Natural killer cell (primary cell): ENCODE measurements at places on chromosomes 2 and 18.

DNA sequence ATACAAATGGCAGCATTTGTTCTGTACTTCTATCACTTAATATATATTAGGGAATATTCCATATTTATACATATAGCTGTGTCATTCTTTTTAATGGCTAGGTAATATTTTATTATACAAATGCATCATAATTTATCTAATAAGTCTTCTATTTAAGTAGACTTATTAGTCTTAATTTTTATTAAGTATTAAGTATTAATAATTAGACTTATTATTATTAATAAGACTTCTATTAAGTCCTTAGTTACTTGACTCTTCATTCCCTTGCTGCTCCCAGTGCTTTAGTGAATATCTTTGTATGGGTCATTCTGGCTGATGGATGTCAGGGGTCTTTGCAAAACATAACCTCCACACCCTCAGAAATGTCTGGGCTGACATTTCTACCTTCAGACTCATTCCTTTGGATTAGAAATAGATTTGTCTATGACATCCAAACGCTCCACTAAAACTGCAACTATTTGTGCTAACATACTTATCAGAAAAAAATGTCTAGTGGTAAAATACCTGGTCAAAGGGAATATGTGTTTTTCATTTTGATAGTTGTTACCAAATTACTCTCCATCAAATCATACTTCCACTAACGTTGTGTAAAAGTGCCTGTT lies 35.8 kb downstream of the EN1 start:
- no peak for DNase-seq

GRCh38 chr2:8191427-8191826 lies 490.4 kb upstream of the ID2 start:
- DNase-seq: no peak

DNA sequence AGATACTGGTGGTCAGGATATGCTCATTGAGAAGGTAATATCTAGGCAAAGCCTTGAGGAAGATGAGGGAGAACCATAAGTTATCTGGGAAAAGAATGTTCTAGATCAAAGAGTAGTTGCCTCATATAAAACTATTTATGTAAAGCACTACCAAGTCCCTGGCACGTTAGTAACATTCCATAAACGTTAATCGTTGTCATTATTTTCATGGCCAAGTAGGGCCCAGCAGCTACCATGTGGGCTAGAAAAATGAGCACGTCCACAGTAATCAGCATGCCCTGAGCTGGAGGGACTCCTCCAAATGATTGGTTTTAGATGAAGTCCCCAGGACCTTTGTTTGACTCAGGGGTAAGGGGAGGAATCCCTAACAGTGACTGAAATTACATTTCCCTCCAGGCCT lies 32.7 kb upstream of the AFTPH start:
- DNase-seq: no peak

DNA sequence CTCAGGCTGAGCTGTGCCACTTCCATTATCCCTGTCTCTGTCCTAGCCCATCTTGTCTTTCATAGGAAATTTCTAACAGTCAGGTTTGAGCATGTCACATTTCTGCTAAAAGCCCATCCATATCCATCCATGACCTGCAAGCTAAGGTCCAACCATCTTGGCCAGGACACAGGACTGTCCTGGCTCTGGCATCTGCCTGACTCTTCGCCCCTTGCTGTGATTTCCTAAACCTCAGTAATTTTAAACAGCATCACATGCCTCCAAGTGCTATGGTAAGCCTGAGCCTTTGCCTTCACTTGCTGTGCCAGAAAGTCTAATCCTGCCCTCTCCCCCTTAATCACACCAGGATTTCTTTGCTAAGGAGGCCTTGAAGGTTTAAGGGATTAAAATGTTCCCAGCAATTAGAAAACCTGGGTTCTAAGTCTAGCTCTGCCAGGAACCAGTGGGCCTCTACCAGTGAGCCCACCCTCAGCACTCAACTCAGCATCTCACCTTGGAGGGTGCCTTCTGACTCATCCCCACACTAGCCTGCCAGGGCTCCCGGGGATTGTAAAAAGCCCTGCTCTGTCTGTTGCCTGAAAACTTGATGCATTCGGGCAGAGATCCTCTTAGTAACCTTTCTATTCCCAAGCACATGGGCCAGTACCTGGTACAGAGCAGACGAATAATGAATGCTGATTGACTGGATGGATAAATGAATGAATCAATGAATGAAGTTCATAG lies 411.0 kb downstream of the LRATD1 start:
- DNase-seq: no peak

- no peak for DNase-seq
Observed at GRCh38 chr2:147495734-147496133, 349.1 kb upstream of the ACVR2A start.

DNA sequence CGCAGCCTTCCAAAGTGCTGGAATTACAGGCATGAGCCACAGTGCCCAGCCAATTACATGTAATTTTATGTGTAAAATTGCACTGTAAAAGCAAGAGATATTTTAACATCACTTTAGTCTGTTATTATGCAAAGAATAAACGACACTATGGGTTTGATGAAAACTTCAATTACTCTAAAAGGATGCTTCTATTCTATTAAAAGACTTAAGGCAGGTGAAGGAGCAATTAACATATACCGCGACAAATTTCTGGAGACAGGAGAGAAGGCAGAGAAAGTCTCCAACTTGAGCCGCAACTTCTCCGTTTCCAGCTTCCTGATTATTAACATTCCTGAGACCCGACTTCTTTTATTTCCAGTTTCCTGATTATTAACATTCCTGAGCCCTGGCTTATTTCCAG lies 53.7 kb downstream of the FAM210A start:
- no peak for DNase-seq

GRCh38 chr2:127183771-127184170 lies 36.3 kb downstream of the CYP27C1 start:
- no peak for DNase-seq

- no peak for DNase-seq
Observed at GRCh38 chr2:71865391-71865965, 282.2 kb downstream of the CYP26B1 start.

GRCh38 chr18:46213295-46213694 lies 109.1 kb downstream of the HAUS1 start:
- no peak for DNase-seq

DNA sequence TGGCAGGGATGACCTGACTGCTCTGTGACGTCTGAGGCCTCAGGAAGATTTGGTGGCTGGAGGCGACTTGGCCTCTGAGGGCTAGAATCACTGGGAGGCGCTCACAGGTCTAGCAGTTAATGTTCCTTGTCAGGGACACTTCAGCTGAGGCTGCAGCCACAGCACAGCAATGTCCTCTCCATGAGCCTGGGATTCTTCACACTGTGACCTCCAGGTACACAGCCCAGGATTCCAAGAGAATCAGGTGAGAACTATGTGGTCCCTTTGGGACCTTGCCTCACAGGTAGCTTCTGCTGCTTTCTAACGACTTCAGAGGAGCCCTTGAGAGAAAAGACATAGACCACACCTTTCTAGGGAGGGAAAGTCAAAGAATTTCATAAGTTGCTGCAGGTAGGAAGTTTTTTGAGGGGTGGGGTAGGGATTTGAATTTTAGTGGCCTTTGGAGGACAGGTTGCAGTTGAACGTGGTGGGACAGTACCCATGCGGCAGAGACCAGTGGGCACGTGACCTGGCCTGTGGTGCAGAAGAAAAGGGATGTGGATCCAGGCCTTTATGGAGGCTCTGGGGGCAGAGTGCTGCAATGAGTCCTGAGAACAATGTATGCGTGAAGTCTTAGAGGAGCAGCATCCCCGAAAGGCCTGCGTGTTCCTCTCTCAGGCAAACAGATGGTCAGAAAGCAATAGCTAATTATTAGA lies 86.2 kb downstream of the LYPD1 start:
- DNase-seq: no peak

DNA sequence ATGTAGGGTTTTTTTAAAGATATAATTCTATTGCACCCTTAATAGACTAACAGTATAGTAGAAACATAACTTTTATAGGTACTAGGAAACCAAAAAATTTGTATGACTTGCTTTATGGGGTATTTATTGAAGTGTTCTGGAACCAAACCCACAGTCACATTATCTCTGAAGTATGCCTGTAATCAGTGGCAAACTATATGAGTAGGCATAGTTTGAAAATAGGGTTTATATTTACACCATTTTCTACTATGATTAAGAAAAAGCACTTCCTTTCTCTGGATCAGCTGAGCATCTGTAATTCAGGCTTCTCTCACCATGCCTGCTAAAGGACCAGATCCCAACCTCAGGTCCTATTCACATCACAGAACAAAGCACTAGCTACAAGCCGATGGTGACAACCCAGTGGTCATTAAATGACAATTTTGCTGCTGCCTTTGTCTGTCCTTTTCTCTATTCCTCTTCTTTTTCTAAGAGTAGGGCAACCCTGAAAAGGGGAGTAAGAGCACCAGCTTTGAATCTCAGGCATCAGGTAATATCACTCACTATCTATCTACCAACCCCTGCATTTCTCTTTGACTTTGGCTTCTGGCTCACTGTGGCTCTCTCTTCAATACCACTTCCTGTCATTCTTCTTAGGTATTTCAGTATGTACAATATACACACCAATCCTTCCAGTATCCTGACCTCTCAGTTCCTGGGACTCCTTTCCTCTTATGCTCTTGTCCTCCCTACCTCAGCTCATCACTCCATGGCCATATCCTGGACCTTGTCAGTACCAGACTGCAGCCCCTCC lies 14.4 kb downstream of the NEMP2 start:
- no peak for DNase-seq

- DNase-seq: no peak
Observed at GRCh38 chr2:238021327-238021726, 39.5 kb upstream of the SCLY start.

DNA sequence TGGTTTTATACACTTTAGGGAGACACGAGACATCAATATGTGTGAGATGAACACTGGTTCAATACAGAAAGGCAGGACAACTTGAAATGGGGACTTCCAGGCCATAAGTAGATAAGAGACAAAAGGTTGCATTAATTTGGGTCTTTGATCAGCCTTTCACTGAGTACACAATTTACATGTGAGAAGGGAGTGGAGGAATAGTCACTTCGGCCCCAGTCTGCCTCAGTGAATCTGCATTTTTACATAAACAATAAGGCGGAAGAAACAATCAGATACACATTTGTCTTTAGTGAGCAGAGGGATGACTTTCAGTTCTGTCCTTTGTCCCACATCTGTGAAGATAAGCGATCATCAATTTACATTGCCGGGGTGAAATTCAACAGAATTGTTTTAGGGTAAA lies 104.3 kb upstream of the ARL4C start:
- no peak for DNase-seq

DNA sequence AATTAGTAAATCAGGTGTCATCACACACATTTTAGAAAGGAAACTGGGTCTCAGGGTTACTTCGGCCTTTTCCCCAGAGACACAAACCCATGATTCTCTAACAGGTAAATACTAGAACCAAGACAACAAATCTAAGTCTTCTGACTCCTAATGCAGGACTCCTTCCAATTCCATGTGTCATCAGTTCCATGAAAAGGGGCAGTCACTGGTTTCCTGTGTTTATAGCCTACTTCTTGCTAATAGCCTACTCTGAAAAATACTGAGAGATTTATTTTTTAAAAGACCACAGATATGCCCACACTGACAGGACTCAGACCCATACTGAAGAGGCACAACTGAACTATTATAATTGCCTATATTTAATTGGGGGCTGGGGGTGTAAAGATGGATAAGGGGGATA lies 33.0 kb downstream of the RAB1A start:
- no peak for DNase-seq

GRCh38 chr18:27713738-27714095 lies 463.2 kb downstream of the CDH2 start:
- DNase-seq: no peak

GRCh38 chr2:189641002-189641401 lies 20.3 kb upstream of the ASNSD1 start:
- DNase-seq: no peak

GRCh38 chr2:28268386-28268785 lies 124.3 kb upstream of the FOSL2 start:
- no peak for DNase-seq

DNA sequence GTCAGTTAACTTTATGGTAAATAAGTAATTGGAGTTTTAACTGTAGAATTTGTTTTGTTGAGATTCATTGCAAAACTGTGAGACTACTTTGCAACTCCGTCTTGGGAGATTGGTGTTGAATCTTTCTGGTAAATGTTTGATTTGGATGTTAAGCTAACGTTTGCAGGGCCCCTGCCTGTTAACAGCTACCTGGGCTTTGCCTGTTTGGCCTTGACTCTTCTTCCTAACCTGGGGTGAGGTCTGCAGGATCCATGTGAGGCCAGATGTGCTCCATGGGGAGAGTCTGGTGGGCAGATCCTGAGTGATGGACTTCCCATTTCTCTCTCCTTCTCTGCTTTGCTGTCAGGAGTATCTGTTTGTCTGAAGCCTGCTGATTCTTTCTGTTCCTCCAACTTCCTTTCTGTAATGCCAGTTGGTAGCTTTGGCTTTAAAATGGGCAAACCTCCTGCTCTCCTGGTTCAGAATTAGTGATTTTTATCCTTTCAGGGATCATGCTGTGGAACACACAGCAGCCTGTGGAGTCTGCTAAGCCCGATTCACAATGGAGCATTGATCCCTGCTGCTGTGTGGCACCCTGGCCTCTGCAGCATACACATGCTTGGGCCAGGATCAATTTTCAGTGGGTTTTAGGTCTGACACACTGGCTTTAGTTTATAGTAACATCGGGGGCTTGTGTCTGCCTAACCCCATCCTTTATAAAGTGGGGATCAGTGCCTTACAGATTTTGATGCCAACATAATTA lies 36.3 kb downstream of the PTPRM start:
- DNase-seq: no peak

GRCh38 chr2:72676341-72677025 lies 149.3 kb downstream of the EXOC6B start:
- DNase-seq: no peak

GRCh38 chr18:39007031-39007902 lies 1441.7 kb upstream of the CELF4 start:
- no peak for DNase-seq

DNA sequence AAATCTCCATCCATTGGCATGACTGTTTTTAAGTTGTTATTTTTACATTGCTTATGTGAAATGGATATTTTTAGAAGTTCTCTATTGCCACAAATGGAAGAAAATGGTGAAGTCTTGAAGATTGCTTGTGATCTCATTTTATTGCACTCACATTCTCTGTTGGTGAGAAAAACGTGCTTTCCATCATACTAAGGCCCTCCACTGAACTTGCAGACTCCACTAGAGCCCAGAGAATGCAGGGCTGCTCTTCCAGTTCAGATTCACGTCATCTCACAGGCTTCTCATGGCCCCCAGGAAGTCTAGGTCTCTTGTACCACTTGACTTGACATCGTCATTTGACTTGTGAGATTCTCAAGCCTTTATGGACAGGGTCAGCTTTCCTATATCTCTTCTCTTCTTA lies 254.8 kb upstream of the COPS8 start:
- no peak for DNase-seq

DNA sequence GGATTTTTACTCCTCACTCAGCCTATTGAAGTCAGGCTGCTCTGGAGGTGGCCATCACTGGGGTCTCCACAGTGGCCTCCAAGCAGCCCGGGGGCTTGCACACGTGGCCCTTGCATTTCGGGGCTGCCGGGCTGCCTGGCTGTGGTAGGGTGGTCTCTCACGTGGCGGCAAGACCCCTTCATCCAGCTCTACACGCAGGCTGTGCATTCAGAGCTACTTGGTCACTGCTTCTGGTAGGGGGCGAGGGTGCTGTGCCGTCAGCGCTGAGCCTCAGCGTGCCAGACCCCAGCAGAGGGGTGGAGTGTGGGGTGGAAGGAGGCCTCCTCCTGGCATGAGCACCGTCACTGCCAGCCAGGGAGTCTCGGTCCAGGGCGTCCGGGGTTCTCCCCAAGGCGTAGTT lies 80.6 kb downstream of the SH3BP4 start:
- no peak for DNase-seq
